ENCODE measurements at places on chromosomes 7 and 10. TPM values are rescaled to one million over a fixed set of nuclear protein-coding genes. Genes with fewer than 3 reads are reported as not detected.

SLC29A4 gene
- total RNA-seq, result 6.7 TPM

DNA sequence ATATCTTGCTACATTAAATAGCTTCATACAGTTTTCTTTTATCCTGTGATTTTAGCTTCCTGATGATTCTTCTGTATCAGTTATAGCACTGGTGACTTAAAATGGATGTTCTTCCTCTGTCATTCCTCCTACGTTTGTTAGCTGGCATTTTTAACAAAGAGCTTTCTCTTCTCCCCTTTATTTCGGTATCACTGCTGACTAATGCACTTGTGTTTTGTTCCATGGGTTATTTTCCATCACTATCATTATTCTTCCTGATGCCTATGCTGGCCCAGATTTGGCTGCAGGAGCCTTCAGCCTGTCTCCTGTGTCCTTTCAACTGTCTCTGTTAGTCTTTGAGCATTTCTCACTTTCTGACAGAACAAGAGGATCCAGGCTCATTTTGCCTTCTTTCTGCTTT, 13.1 kb downstream of the BMS1 start:
- no peak for DNase-seq

DNA sequence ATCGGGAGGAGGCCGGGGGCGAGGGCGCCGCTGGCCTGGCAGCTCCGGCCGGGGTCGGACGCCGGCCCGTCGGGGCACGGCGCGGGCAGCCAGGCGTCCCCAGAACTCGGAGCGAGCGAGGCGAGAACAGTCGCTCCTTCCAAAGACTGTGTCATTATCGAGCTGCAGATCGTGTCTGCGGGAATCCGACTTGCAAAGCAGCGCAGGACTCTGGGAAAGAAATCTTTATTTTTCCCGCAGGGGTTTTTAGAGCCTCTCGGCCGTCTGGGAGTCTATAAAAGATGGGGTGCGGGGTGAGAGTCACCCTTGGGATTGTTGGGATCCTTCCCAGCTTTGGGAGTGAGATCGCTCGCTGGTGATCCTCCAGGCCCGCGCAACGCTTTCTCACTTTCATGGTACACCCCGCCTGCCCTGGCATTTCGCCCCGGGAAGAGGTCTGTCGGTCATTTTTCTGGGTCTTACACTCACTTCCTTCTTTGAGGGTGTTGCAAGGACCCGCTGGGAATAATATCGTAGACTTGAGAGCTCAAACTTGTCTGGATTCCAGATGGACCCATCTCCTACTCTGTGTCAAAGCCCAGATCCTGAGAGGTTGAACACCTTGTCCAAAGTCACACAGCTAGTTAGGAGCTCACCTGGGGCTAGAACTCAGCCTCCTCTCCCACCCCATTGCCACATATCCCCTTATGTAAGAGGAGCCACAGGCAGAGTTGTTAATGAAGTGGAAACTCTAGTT, 1.0 kb downstream of the UBTD1 start:
- DNase-seq, result peak; percentile 31

DNA sequence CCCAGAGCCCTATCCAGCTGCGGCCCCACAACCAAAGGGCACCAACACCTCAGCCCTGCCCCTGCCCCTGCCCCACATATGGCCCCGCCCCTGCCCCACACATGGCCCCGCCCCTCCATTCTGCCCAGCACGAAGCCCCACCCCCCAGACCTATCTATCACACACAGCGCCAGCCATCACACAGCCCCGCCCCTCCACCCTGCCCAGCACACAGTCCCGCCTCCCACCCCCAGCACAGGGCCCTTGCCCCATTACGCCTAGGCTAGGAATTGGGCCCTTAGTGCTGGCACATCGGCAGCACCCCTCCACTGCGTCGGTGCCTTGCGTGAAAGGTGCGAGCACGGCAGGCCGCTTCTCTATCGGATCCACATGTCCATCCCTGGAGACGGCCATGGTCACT, 126.8 kb downstream of the MAD1L1 start:
- DNase-seq, result no peak

DNA sequence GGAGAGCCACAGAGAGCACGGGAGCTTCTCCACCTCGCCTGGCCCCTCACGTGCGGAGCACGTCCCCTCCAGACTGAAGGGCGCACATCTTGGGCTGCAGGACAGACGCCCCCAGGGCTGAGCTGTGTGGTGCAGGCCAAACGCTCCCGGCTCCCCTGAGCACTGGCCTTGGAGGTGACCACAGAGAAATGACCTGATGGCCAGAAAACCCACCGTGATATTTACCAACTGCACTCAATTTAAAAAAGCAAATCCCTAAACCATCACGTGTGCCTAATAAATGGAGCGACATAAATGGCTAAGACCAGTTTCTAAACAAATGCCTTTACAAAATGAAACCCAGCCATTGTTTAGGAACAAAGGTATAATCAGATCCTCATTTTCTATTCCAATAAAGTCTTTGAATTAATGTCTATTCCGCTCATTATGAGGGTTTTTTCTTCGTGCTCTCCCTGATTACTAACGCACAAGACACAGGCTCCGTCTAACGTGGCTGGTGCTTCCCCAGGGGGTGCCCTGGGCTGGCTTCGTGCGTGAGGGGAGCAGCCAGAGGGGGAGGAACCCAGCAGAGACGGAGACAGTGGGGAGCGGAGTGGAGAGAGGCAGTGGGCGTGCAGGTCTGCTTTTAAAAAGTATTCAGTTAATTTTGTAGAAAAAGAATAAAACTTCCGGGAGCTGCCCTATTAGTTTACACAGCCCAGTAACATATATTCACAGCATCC, 190.3 kb downstream of the DNAJB6 start:
- no peak for DNase-seq

Measured in PC-3 (cell line).